ENCODE measurements at places on chromosomes 2 and 18.
A peak's percentile ranks its signal among the peaks of the same experiment; 100 is the strongest.

- DNase-seq = no peak
These were observed 4.3 kb downstream of the EPB41L5 start for GRCh38 chr2:120017201-120017600.

- no peak for DNase-seq
These were observed 296.9 kb upstream of the HS6ST1 start for GRCh38 chr2:128615571-128615970.

GRCh38 chr2:100246163-100247145 lies 75.8 kb downstream of the LONRF2 start:
- peak; percentile 12 for DNase-seq

- no peak for DNase-seq
These were observed 843.6 kb downstream of the TRIB2 start for GRCh38 chr2:13560322-13560721.

DNA sequence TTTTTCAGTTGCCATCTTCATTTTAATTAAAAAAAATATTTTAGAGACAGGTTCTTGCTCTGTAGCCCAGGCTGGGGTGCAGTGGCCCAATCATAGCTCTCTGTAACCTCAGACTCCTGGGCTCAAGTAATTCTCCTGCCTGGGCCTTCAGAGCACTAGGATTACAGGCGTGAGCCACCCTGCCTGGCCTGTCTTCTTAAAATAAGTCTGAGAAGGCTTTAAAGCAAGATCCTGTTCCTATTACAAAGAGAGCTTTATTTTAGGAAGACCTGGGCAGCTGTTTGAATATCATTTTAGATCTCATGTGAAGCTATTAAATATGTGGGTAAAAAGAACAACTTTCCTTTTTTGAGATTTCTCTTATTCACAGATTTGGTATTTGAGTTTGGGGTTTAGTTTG lies 1.5 kb downstream of the FAM228A start:
- DNase-seq = no peak

GRCh38 chr2:118473241-118473640 lies 374.2 kb downstream of the EN1 start:
- no peak for DNase-seq

- DNase-seq = peak; percentile 33
These were observed 110.2 kb upstream of the TRIB2 start for GRCh38 chr2:12606472-12607000.

GRCh38 chr2:96139181-96139758 lies 968 bp upstream of the ASTL start:
- DNase-seq = peak; percentile 30

- DNase-seq = peak; percentile 37
These were observed at the start of gene CCDC141 for GRCh38 chr2:179049546-179050311. CCDC141 (minus strand) TSS chr2:179050137; CDS start chr2:179049941, 196 bp downstream.

DNA sequence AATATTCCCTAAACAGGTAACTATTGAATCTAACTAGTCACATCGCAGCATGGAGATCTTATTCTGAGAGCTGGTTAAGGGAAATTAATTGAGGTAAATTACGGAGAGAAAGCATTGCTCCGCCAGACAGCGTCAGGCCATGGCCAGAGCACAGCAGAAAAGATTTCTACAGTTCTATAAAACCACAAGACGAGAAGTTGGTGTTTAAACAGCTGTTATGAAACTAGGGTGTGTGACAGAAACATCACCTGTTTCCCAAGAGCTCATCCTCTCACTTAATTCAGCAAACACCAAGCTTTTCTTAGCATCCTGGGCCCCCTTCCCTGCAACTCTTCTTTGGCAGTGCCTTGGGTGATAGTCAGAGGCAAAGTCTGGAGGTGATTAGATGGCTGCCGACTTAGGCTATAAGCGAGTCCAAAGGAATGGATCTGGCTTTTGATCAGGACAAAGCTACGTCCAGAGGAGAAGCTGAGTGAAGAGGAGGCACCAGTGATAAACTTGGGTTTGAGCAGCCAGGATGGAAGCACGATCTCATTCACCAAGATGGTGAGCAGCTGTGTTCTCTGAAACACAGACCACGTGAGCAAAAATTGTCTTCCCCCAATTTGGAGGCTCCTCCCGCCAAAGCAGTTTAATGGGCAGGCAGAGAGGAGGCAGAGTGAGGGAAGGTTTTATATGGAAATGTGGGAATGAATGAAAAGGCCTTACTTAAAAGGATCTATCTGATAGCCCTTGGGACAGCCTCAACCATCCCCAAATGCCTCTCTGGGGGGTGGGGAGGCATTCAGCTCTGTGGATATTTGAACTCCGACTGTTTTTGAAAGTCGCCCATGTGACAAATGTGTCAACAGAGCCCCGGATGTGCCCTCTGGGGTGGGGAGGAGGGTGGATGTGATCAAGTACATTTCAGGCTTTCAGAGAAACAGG lies 57.8 kb downstream of the PKDCC start:
- DNase-seq = peak; percentile 93

GRCh38 chr2:128446874-128447537 lies 128.3 kb upstream of the HS6ST1 start:
- no peak for DNase-seq

GRCh38 chr18:11320986-11321385 lies 171.6 kb upstream of the PIEZO2 start:
- no peak for DNase-seq

GRCh38 chr2:182132605-182133004 lies 147.0 kb downstream of the PPP1R1C start:
- no peak for DNase-seq

- no peak for DNase-seq
These were observed 245.7 kb downstream of the DYM start for GRCh38 chr18:49214706-49215105.

- no peak for DNase-seq
These were observed 60.5 kb upstream of the ALKAL2 start for GRCh38 chr2:348361-348916.

GRCh38 chr2:240466579-240467148 lies 31.2 kb downstream of the GPC1 start:
- no peak for DNase-seq

DNA sequence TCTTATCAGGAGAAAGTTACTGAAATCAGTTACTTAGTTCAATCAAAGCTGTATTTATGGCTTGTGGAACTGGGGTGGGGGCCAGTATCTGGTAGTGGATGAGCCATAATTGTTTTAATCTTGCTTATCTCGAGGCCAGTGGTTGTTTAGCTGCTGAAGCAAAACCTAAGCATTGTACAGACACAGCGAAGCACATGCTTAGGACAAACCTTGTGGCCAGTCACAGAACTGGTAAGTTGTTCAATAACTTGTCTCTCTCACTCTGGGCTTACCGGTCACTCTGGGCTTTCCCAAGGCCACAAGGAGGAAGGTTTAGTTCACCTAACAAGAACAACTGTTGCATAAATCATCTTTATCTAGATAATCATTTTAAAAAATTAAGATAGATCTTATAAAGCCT lies 296.6 kb upstream of the NETO1 start:
- DNase-seq = no peak

DNA sequence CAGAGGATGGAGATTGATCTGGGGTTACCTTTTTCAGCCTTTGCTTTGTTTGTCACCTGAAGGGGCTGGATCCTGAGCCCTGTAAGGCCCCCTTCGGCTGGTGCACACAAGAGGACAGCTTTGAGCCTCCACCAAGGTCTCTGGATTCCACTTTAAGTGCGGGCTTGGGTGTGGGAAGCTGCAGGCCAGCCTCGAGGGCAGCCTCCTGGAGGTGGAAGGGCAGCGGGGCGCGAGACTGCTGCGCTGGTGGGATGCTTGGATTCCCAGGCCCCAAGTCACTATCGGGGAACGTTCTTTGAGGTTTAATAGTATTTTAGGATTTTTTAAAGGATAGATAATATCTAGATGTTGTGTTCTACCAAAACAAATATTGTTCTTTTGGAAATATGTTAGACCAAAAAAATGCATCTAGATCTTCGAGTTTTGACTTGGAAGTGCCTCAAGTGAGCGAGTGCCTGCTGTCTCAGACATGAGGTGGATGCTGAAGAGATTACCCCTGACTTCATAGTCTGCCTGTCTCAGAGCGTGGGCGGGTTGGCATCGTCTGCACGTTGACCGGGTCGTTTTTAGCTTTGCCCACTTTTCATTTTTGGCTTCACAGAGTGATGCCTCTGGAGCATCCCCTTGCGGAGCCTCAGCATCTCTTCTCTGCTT lies 113.8 kb downstream of the AGAP1 start:
- no peak for DNase-seq

GRCh38 chr2:71786291-71787107 lies 333.1 kb downstream of the DYSF start:
- no peak for DNase-seq

DNA sequence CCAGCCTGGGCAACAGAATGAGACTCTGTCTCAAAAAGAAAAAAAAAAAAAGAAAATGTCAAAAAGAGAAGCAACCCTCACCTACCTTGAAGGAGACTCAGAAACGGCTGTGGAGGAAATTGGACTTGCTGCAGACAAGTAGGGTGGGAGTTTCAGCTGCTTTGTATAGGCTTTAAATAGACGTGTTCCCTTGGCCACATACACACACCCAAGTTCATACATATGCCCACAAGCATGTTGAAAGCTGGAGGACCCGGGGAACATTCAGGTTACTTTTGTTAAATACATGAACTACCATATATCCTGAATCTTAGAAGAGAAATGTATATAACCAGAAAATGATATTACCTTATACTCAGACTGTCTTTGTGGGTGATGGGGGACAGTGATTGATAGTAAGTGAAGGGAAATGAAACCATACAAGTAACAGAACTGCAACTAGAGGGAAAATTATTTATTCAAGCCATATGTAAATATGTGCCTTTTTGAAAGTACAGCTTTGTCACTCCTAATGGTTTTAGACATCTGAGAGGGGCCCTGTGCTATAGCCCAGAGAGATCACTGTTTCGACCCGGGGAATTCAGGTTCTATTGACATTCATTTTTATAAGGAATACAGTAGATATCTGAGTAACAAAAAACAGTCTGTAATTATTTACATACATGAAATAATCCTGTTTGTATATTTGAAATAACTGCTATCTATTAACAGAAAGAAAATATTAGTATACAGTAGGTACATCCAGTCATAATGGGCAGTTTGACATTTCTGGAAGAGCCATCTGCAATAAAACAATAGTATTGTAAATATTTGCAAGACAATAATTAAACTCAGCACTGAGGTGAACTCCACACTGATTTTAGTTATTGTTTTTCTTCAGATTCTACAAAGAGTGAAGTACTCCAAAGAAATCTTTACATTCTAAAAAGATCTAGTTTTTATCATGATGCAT lies 48.0 kb upstream of the TGIF1 start:
- DNase-seq = no peak

- peak; percentile 88 for DNase-seq
These were observed 44.1 kb upstream of the TTC39C start for GRCh38 chr18:23970161-23971096.

DNA sequence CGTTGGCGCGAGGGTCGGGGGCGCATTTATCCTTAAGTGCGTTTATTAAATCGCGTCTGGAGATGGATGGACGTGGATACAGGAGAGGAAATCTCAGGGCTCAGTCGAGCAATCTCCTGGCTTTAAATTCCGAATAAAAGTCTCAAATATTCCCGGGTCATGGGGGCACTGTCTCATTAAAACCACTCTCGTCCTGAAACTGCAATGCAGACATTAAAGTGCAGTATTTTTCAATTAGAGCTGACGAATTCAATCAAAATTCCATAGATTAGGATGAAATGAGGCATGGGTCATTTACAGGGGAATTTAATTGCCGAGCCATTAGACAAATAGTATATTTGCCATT lies 10.7 kb upstream of the GBX2 start:
- no peak for DNase-seq

DNA sequence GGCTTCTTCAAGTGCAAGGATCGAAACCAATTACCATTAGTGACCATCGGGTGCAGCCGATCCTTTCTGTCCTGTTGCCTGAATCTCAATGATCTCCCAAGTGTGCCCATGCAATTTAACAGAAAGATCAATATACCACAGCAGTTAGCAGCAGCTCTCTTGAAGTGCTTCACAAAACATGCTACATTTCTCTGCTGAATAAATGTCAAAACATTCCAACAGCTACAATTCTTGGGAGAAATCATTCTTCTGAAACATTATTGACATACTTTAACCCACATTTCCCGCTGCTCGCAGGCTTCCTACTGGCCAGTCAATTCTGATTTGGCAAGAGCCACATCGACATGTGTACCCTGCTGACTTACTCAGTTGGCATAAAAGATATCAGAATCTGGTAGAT lies 907.7 kb downstream of the TMEM182 start:
- no peak for DNase-seq

DNA sequence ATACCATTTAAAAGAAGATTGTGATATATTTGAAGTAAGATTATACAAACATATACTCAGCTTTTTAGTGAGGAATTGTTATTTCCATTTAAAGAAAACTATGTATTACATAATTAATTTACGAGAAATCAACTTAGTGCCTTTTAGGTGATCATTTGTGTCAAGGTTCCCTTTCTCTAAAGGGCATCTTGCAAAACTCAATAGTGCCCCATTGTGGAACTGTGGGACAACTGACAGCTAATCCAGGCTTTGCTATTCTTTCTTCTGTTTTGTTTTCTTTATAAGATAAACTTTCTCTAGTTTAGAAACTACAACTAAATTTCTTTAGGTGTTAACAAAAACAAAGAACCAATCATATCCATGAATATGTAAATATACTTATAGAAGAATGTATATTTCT lies 24.3 kb upstream of the VIT start:
- no peak for DNase-seq

GRCh38 chr18:74175658-74176057 lies 27.3 kb downstream of the TIMM21 start:
- no peak for DNase-seq

GRCh38 chr2:139514951-139515350 lies 734.8 kb upstream of the NXPH2 start:
- DNase-seq = no peak

- DNase-seq = no peak
These were observed 1.1 kb downstream of the GLI2 start for GRCh38 chr2:120736624-120737339.

- DNase-seq = no peak
These were observed 203.3 kb upstream of the SMAD2 start for GRCh38 chr18:48133671-48134251.

- no peak for DNase-seq
These were observed 364.3 kb downstream of the RNF144A start for GRCh38 chr2:7281231-7282201.

DNA sequence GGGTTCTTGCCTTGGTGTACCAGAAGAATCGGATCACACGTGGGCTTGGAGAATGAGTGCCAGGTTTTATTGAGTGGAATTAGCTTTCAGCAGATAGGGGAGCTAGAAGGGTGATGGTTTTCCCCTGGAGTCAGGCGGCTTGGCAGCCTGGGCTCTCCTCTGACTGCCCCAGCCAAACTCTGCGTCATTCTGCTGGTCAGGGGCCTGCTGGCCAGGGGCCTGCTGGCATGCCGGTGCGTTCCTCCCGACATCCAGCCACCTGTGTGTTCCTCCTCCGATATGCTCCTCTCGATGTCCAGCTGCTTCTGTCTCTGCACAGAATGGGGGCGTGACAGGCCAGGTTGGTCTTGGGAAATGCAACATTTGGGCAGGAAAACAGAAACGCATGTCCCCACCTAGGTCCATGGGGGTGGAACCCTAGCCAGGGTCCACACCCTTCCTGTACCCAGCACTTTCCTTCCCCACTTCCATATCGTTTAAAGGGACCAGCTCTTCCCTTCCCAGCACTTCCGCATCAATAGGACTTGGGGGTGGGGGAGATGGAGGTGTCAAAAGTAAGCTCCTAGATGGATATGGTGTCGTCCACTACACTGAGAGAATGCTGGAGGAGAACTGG lies 85.3 kb downstream of the VWA3B start:
- DNase-seq = no peak

- DNase-seq = no peak
These were observed 701.5 kb downstream of the BCL11A start for GRCh38 chr2:59851836-59852475.
